ENCODE measurements at places on chromosomes 16 and 17.
A peak's percentile ranks its signal among the peaks of the same experiment; 100 is the strongest.

DNA sequence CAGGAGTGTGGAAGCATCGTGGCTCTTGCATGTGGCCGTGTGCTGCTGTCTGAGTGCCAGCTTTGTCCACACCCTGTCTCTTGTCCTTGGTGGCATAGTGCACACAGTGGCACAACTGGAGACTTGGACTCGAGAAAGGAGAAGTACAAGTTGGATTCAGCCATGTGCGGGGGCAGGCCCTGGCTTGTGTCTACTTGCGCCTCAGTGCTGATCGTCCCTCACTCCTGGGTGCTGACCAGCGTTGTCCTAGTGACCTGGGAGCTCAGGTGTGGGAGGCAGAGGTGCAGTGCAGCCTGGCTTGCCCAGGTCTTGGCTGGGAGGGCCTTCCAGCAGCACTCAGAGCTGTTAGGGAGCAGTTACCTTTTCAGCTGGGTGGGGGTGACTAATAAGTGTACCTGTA is 20.6 kb downstream of the MPRIP start:
- DNase-seq: no peak

DNA sequence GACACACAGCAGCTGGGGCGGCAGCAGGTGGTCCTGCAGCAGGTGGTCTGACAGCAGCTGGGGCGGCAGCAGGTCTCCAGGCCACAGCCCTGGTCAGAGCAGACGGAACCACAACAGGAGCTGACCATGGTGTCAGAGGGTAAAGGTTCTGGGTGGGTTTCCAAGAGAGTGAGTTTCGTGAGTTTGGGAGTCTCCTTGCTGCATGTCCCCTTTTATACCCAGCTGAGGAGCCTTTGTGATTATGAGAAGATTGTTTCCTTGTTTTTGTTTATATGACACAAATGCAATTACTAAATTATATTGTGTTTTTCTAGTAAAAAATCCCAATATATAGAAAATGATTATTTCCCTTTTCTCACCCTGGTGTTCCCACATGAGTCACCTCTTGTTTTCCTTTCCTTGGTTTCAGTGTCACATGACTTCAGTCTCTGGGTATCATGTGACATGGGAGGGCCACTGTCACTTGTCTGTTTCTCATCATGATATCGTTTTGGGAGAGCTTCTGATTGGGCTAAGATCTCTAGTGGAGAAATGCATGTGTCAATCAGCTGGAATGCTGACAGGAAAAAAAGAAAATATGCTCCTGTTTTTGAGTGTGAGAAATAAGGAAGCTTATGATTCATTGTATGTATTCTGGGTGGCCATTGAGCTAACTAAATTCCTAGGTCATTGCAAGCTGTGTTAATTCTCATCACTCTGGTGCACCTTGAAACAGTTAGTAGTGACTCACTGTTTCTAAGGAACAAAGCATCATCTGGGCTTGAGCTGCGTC is at the start of gene KRTAP4-6:
TSS of gene KRTAP4-6 (minus strand) at position 185 of the 772 bp plus-strand sequence. CDS start at position 128, 57 bp downstream.
- DNase-seq: no peak

GRCh38 chr17:15230866-15231265 is 34.3 kb downstream of the PMP22 start:
- no peak for DNase-seq

DNA sequence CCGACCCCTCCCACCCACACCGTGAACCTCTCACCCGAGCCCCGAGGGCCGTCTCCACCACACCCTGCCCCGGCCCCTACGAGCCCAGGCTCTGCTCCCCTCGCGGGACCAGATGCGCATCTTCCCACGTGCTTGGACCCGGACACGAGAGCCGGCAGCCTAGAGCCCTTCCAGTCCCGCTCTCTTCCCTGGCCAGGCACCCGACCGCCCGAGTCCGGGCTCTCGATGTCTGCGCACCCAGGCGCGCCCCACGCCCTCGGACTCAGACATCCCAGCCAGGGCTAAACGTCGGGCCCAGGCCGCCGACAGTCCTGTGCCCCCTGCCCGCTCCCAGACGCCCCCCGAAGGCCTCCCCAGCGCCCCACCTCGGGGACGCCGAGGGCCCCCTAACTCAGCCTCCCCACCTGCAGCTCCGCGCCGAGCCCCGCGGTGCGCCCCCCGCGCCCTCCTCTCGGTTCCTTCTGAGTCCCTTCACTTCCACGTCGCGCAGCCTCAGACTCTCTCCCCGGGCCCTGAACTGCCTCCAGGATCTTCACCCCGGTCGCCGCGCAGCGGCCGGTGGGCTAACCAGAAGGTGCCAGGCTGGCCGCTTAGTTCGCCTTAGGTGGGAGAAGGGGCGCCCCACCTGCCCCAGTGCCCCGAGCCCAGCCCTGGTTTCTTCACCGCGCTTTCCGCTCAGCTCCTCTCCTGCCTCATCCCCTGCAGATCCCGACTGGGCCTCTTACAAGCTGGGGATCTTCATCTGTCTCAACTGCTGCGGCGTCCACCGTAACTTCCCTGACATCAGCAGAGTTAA is 688 bp downstream of the ADAP2 start:
- DNase-seq: peak; percentile 35

GRCh38 chr17:216625-217024 is 35.2 kb upstream of the DOC2B start:
- DNase-seq: no peak

Measured in nephron progenitor cell (in vitro differentiated cells).